ENCODE measurements at places on chromosomes 13 and 19.

DNA sequence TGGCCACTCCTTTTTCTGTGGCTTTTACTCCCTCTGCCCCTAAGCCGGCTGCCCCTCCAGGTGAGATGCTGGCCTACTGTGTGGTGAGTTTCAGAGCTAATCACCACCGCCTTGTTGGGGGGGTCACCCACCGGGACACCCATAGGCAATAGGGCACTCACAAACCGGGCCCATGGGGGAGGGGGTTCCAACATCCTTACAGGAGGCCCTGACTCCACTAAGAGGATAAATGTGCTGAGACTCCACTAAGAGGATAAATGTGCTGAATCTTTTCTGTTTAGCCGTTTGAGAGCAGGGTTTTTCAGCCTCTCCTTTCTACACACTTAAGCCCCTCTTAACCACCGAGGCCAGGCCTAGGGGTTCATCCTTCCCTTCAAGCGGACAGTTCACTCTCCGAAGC, 73.7 kb downstream of the SLC15A1 start:
- H3K27me3 ChIP-seq = no peaks in the 10 kb centered on the region
- H3K4me3 ChIP-seq = no peak overlapping the region
- no peaks in the 10 kb centered on the region for H3K36me3 ChIP-seq
- H3K4me1 ChIP-seq = no peaks in the 10 kb centered on the region

DNA sequence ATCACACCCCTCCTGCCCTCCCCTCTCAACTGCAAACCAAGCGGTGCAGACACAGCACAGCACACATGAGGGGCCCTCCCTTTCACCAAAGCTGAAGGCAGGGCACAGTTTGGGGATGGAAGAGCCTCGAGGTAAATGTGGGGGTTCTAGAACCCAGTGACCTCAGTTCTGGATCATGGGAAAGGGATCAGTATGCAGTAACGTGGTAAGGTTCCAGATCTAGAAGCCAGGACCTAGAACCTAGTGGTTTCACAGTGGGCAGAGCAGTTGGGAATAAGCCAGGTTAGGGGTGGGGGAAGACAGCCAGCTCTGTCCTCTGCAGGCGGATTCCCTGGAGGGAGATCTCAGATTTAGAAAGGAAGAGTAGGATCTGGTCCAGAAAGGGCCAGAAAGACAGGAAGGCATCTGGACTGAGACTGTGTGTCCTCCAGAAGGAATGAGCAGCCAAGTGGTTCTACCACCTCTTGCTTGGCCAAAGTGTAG, 3.1 kb downstream of the FTL start:
- H3K4me3 ChIP-seq = no peak overlapping the region
- no peak for DNase-seq
- peaks cover 13% of the 10 kb centered on the region for H3K4me1 ChIP-seq
- H3K27ac ChIP-seq = peak overlapping the region; percentile 96
- peaks cover 67% of the 10 kb centered on the region for H3K36me3 ChIP-seq

- DNase-seq = no peak
- no peak overlapping the region for H3K27ac ChIP-seq
- no peaks in the 10 kb centered on the region for H3K27me3 ChIP-seq
- H3K4me3 ChIP-seq = no peak overlapping the region
- H3K36me3 ChIP-seq = no peaks in the 10 kb centered on the region
These were observed 16.9 kb upstream of the GTF2F2 start for GRCh38 chr13:45103449-45103848.

- no peaks in the 10 kb centered on the region for H3K27me3 ChIP-seq
- DNase-seq = no peak
- H3K36me3 ChIP-seq = no peaks in the 10 kb centered on the region
- H3K4me1 ChIP-seq = no peaks in the 10 kb centered on the region
- no peak overlapping the region for H3K4me3 ChIP-seq
These were observed 306.9 kb downstream of the SLITRK6 start for GRCh38 chr13:85492283-85492682.

Measured in left lung (tissue), 14 donors.